NCI-H774 (cell line): ENCODE measurements at places on chromosomes 6 and 20.

DNA sequence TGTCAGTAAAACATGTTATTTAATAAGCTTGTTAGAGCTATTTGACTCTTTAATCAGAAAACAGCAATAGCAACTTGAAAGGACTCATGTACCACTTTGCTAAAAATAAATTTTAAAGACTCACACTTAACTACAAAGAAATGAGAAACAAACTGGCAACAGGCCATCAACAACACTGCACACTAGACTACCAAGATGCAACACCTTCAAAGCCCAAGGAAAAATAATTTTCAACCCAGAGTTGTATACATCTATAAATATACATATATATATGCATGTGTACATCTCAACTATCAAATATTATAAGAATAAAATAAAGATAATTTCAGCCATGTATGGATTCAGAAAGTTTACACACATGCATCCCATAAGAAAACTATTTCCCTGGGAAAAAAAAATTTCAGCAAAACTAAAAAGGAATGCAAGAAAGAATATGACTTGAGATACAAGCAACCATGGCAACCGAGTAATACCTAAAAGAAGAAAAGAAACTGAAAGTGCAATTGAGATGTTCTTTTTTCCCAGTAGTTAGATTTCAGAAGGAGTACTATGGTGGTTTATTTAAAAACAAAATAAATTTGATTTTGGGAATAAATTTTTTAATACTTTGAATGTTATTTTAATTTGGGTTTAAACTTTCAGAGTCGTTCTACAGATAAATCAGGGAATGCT lies 303.8 kb downstream of the UBE3D start:
- DNase-seq = no peak

DNA sequence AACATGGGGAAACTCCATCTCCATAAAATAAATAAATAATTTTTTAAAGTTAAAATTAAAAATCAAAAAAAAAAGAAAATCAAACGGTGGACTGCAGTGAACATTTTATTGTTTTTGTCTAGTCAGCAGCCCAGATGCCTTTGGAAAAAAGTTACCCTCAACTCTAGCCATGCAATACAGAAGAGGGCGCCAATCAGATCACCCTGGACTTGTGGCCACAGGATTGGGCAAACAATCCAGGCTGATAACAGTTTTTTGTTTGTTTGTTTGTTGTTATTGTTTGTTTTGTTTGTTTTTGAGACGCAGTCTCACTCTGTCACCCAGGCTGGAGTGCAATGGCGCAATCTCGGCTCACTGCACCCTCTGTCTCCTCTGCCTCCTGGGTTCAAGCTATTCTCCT lies 30.5 kb upstream of the NELFCD start:
- no peak for DNase-seq

DNA sequence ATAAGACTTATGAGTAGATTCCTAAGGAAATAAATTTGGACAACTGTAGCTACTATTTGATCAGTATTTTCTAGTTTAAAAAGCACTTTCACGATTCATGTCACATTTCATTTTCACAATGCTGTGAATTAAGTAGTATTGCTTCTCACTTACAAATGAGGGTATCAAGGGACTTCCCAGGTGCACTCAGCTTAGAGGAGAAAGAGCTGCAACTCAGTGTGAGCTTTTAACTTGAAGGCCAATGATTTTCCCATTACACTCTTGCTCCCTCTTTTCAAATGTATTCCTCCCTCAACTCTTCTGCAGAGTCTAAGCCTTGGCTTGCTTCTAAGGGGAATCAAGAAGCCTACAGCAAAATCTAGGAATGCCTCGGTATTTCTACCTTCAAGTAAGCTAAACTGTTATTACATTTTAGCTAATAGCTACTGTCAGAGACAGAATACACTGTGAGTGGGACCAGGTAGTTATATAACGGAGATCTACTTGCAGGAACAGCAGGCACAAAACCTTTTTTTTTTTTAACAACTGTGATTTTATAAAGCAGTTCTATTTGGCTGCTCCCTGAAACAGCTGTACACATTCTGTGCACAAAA lies 339.0 kb downstream of the SYNE1 start:
- DNase-seq = no peak

GRCh38 chr6:54236984-54237383 lies 71.3 kb upstream of the TINAG start:
- DNase-seq = no peak
